ENCODE measurements at places on chromosomes 1 and 21.
A peak's percentile ranks its signal among the peaks of the same experiment; 100 is the strongest.

DNA sequence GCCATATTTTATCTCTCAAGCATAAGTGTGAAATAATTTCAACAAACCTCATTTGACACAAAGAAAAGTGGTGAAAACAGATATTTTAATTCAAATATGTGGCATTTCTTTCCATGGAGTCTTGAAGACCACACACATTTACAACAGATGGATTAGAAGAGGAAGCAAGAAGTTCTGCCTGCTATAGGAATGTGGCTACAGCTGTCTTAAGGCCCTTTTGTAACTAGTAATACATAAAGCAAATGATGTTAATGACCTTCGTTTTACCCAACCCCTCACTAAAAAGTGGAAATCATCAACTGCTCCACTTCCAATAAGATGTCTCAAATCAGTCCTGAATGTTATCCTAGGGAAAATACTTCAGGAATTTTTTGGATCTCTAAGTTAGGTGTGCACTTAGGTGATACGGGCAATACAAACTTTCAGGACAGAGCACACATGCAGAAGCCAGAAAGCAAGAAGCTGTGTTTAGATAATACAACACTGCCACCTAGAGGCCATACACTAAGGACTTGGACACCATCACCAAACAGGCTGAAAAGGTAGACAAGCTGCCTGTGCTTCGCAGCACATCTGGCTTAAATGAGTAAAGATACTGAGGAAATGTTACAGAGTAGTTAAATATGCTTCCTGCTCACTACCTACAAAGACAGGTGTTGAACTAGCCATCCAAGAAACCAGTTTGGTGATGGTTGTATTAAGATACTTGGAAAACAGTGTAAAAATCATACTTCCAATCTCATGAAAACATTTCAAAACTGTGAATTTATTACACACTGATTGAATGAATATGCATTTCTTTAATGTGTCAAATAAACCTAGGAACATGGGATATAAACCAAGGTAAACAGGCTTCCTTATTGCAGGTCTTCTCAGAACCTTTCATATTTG lies 24.4 kb downstream of the RRAGC start:
- DNase-seq, result peak; percentile 80

- no peak for DNase-seq
Observed at GRCh38 chr1:244403431-244403830, 48.3 kb downstream of the ADSS2 start.

DNA sequence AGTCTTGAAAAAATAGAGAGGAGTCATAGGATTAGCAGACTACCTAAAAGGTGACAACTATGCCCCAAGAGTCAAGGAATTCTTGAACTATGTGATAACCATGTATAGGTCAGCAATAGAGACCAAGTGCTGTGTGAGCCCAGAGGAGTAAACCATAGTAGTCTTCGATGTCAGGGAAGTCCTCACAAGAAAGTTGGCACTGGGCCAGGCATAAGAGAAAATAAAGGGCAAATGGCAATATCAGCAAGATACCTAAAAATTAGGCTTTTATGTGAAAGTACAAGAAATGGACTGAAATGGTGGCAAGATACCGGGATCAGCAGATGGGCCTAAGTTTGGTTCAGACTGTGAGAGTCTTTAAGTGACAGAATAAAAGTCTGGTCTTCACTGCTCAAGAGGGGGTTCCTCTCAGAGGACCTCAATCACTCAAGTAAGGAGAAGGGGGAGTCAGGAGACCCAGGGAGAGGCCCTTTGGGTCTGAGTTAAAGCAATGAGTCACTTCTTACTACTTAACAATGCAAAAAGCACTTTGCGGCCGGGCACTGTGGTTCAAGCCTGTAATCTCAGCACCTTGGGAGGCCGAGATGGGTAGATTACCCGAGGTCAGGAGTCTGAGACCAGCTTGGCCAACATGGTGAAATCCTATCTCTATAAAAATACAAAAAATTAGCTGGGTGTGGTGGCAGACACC lies 95.0 kb downstream of the TEX35 start:
- DNase-seq, result peak; percentile 14

DNA sequence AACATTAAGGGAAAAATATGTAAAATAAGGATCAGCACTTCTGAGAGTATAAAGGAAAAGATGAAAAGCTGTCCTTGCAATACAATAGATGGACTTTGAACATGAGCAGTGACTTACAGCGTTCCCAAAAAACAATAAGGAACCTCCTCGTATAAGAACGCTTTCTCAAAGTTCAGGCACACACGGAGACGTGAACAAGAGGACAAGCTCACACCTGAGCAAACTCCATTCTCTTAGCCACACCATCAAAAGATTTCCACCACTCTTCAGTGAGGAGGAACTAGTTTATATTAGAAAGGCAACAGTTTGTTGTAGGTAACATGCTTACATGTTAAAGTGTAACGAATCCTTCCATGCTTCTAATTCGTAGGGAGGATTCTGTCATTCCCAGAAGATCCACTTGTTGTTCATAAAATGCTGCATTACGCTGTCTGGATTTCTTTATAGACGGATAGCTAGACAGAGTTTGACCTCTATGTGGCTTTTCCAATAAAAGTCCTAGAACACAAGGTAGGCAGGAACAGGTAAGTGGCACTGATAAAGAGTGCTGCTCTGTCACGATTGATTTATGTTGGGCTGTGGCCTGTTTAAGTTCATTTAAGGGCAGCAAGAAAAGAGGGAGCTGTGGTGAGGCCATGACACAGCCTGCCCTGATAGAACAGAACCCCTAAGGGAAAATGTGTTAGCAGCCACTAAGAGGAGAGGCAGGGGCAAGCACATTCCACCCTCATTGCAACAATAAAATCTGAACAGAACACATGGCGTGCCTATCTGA lies 37.0 kb upstream of the ATP1A1 start:
- no peak for DNase-seq
